Activated T-helper 1 cell treated with anti-CD3 and anti-CD28 coated beads, Interleukin-2, amount 50 U/mL, for 16 hours (primary cell): ENCODE measurements at places on chromosomes 13 and 19.

DNA sequence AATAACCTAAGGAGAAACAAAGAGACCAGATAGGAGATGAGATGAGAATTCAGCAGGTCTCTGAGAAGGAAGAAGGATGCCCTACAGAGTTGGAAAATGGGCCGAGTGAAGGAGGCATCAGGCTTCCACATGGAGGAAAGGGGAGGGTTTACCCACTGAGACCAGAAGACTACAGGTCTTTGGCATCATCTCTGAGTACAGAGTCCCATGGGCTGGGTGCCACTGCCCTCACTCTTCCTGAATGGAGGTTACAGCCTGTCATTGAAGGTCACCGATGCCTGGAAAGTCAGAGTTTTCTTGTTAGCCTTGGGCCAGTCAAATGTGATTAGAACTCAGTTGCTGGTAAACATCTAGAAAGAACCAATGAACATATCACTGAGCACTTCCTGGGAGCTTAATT lies 9.9 kb downstream of the ZNF302 start:
- no peak for DNase-seq

- DNase-seq = no peak
These were observed 349.1 kb downstream of the LIG4 start for GRCh38 chr13:107866032-107866940.

- DNase-seq = no peak
These were observed 2.4 kb upstream of the RGL3 start for GRCh38 chr19:11421371-11422098.

DNA sequence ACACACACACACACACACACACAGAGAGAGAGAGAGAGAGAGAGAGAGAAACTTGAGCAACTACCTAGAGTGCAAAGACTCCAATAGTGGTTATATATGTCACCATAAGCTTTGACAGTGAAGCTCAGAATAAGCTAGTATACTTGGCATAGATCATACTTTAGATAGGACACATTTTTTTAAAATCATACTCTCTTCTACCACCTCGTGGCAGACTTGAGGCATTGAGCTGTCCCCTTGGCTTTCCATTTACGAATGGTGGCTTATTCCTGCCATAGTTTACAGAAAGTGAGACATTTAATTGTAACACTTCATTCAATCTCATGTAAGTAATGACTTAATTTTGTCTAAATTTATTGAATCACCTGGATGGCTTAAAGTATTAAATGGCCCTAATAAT lies 108.2 kb downstream of the EDNRB start:
- no peak for DNase-seq

DNA sequence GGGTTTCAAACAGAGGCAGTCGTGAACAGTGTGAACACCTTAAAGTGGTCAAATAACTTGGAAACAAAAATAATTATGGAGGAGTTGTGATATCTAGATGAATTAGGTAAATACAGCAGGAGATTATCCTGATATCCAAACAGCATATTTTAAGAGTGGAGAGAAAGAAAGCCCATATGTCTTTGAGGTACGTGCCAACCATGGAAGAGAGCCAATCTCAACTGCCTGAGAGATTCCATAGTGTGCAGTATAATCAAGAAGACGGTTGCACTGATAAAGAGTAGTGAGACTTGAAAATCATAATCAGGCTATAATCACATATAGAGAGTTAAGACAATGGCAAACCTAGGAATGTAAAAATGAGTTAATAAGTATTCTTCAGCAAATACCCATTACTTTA lies 472.8 kb upstream of the SLITRK5 start:
- no peak for DNase-seq

- no peak for DNase-seq
These were observed 202.8 kb upstream of the ZNF536 start for GRCh38 chr19:30169196-30169900.

DNA sequence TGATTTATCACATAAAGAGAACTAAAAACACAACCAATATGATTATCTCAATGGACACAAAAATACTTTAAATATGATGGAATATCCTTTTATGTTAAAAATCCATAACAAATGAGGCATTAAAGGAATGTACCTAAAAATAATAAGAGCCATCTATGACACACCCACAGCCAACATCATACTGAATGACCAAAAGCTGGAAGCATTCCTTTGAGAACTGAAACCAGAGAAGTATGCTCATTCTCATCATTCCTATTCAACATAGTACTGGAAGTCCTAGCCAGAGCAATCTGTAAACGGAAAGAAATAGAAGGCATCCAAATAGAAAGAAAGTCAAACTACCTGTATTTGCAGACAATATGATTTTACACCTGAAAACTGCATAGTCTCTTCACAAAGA lies 671.0 kb downstream of the SLITRK1 start:
- no peak for DNase-seq

DNA sequence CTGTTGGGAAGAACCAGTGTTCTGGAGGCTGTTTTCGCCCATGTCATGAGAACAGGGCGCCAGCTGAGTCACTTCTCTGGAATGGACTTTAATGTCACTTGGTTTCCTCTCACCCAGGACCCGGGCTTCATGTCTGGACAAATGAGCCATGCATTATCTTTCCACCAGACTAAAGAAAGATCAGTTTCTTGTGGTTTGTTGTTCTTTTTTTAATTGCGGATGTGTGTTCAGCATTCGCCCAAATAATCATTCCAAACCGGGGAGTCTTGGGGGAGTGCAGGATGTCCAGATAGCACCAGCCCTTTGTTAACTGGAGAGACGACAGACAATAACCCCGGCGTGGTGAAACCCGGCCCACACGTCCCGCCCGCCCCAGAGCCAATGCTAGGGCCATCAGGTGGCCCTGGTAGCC lies 102.5 kb downstream of the COL4A2 start:
- DNase-seq = no peak

- DNase-seq = no peak
These were observed 5.8 kb upstream of the TMC4 start for GRCh38 chr19:54178581-54179261.

DNA sequence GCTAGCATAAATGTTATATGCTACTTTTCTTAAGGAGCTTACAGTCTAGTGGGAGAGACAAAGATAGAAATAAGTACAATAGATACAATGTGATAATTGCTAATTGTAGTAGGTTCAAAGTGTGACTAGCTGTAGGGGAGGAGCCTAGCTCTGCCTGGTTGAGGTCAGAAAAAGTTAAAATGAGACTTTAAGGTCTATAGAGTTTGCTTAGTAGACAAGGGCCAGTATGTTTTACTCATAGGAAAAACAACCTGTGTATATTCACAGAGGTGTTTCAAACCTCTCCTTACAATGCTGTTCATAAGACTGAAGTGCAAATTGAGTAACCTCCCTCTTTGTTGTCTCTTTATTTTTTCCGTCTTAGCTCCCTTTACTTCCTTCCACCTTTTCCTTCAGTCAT lies 56.1 kb downstream of the PDS5B start:
- DNase-seq = no peak

DNA sequence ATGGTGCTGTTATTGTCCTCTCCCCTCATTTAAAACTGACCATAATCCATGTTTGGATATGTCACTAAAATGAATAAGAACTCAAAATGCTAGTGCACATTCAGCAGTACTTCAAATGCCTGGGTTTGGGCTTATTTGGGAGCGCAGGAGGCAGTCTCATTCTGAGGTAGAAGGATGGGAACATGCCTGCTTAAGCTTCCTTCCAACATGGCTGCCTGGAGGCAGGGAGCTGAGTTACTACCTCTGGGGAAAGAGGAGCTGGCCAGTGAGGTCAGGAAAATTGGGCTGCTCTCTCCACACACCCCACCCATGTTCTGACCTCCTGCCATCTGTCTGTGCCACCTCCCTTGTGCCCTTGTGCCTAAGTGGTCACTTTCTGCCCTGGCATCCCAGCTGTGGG lies 85.7 kb downstream of the PTPRS start:
- DNase-seq = no peak

GRCh38 chr13:88360761-88361160 lies 689.6 kb downstream of the SLITRK5 start:
- no peak for DNase-seq

GRCh38 chr19:5801796-5802619 lies 2.9 kb upstream of the NRTN start:
- DNase-seq = no peak

GRCh38 chr13:98613591-98613990 lies 36.7 kb upstream of the STK24 start:
- DNase-seq = no peak

DNA sequence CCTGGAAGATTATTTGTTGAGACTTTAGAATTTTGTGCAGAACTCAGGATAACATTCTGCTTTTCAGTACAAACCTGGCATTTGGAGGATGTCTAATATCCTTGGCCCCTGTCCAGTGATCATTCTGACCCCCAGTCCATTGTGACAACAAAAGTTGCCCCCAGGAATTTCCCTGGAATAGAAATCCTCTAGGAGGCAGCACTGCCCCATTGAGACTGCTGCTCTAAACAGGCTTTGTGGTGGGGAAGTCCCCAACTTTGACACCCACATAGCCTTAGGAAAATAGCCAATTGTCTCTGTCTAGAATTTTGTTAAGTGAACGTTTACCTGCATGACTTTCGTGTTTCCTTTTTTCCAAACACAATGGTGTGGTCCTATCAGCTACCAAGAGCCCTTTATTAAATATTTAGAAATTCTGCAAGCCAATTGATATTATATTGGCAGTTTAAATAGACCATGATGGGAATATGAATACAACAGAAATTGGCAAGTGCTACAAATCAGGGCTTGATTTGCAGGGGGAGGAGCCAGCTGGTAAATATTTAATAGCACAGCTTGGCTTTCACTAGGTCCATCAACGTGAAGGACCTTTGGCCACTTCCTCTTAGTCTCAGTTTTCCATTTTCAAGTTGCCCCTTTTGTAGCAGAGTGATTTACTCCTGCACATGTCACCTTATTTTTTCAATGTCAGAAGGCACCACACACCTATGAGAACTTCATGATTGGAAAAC lies 451.7 kb downstream of the EFNB2 start:
- no peak for DNase-seq

- no peak for DNase-seq
These were observed 4.1 kb downstream of the ACP4 start for GRCh38 chr19:50794074-50794875.

- no peak for DNase-seq
These were observed 27.9 kb downstream of the PPP5C start for GRCh38 chr19:46374536-46375475.

- no peak for DNase-seq
These were observed 30.2 kb upstream of the SLC15A1 start for GRCh38 chr13:98782654-98783053.
